ENCODE measurements at places on chromosomes 5 and 9. TPM values are rescaled to one million over a fixed set of nuclear protein-coding genes. Genes with fewer than 3 reads are reported as not detected.

Gene MAMDC4
- 3.4 TPM for total RNA-seq

Gene NR4A3
- total RNA-seq, result 1.6 TPM

Gene FOXD4
- 0.34 TPM for total RNA-seq

Gene FBLL1
- 0.07 TPM for total RNA-seq

Gene OR5C1
- not detected for total RNA-seq

Gene HK3
- total RNA-seq, result 0.03 TPM

Gene THG1L
- total RNA-seq, result 27.0 TPM

Gene S1PR3
- 103 TPM for total RNA-seq

Gene AK1
- 75.9 TPM for total RNA-seq

Gene EQTN
- total RNA-seq, result not detected

Gene LRRC19
- not detected for total RNA-seq

Gene GARIN3
- total RNA-seq, result not detected

Gene PCDHGA8
- total RNA-seq, result not detected

Gene CAVIN4
- total RNA-seq, result 0.39 TPM

Gene PCDHGA11
- total RNA-seq, result not detected

Gene HRH2
- 0.49 TPM for total RNA-seq

Gene TAF11L10
- total RNA-seq, result not detected
